ENCODE measurements at places on chromosomes 1 and 21. TPM values are rescaled to one million over a fixed set of nuclear protein-coding genes. Genes with fewer than 3 reads are reported as not detected.

Gene SPAG17
- 0.52 TPM for total RNA-seq

Gene SAMD13
- 13.0 TPM for total RNA-seq

Gene F3
- 1.6 TPM for total RNA-seq

Gene CLCNKA
- under 0.01 TPM for total RNA-seq

Gene ANKRD45
- total RNA-seq, result not detected

Gene PDZK1
- total RNA-seq, result under 0.01 TPM

Gene DIO1
- not detected for total RNA-seq

Gene ARHGEF19
- total RNA-seq, result 0.52 TPM

Gene KRTAP19-2
- total RNA-seq, result not detected

Gene PGBD5
- total RNA-seq, result 5.7 TPM

Gene TRIM58
- 5.2 TPM for total RNA-seq

Gene FMO2
- total RNA-seq, result 0.52 TPM

Gene THEM5
- not detected for total RNA-seq

Gene TMEM269
- total RNA-seq, result 0.52 TPM

Gene KCNJ9
- not detected for total RNA-seq

Gene LCA5L
- 0.52 TPM for total RNA-seq

Gene JAM2
- 18.8 TPM for total RNA-seq

Gene TRAPPC10
- 7.3 TPM for total RNA-seq

Gene LGR6
- total RNA-seq, result 0.52 TPM

Gene TRAF5
- 13.0 TPM for total RNA-seq

Gene FAAH
- total RNA-seq, result 13.6 TPM

Gene NT5C1A
- 11.0 TPM for total RNA-seq

Gene GJA9
- not detected for total RNA-seq

Gene GPR37L1
- total RNA-seq, result under 0.01 TPM
